ENCODE measurements at places on chromosomes 11 and 22. TPM values are rescaled to one million over a fixed set of nuclear protein-coding genes. Genes with fewer than 3 reads are reported as not detected.

- ATAC-seq, result no peak
Observed at GRCh38 chr11:99489581-99489980, 468.8 kb downstream of the CNTN5 start.

DNA sequence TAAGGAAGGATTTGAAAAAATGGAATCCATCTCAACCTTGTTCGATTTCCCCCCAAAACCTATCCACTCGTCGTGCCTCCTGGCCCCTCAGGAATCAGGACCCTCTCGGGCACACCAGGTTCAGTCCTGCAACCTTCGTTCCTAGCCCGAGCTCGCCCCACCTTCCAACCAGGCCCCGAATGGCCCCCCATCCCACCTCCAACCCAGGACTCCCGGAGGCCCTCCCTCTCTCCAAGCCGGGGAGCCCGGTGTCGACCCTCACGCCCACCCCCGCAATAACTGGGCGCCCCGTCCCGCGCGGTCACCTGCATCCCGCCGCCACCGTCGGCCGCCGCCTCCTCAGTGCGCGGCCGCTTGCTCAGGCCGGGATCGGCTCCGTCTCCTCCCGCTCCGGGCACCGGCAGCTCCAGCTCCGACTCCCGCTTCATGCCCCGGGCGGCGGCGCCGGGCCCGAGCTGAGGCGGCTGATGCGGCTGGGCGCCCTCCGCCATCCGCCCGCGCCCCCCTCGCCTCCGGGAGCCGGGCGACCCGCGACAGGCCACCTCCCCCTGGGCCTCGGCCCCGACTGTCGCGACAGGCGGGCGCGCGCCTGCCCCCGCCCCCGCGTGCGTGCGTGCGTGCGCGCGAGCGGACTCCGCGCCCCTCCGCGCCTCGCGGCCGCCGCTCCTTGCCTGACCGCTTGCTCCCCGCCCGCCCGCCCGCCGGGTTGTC is 534 bp downstream of the RBFOX2 start:
- no peak for ATAC-seq

- ATAC-seq, result no peak
Observed at GRCh38 chr11:79269611-79270307, 171.1 kb downstream of the TENM4 start.

RTN4RL2 gene
- total RNA-seq, result 5.1 TPM

DNA sequence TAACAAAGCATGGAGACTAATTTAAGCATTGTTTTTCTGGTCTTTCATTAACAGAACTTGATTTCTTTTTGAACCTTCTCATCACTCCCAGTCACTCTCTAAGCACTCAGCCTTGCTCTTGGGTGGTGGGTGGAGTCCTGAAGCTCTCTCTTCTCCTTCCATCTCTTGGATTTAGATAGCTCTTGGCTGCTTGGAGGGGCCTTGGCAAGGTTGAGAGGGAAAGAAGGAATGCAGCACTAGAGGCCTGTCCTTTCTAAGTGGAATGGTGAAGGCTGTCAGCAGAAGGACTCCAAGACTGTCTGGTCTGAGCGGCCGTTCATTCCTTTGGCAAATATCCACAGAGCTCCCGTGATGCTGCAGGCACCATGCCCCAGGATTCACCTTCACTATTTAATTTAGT is 168.6 kb upstream of the E2F8 start:
- ATAC-seq, result no peak

- ATAC-seq, result no peak
Observed at GRCh38 chr22:19884161-19884953, 29.7 kb upstream of the GNB1L start.

KRTAP5-10 gene
- total RNA-seq, result 0.66 TPM

- ATAC-seq, result no peak
Observed at GRCh38 chr11:115366826-115367225, 137.4 kb downstream of the CADM1 start.

DNA sequence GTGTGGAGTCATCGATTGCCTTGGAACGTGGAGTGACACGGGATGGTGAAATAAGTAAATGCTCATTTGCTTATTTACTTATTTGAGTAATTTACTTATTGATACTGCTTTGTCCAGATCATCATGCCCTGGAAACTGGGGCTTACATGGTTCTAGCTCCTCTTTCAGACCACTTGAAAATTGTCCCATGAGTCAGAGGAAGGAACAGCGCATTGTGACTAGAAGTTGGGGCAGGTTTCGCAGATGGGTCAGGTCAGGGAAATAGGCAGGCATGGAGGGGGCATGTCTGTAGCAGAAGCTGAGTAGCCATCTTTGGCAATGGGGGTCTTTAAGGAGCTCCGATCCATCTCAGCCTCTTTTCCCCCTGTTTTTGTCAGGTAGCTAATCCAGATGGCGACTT is 104.2 kb upstream of the SORL1-AS1 start:
- ATAC-seq, result no peak

DNA sequence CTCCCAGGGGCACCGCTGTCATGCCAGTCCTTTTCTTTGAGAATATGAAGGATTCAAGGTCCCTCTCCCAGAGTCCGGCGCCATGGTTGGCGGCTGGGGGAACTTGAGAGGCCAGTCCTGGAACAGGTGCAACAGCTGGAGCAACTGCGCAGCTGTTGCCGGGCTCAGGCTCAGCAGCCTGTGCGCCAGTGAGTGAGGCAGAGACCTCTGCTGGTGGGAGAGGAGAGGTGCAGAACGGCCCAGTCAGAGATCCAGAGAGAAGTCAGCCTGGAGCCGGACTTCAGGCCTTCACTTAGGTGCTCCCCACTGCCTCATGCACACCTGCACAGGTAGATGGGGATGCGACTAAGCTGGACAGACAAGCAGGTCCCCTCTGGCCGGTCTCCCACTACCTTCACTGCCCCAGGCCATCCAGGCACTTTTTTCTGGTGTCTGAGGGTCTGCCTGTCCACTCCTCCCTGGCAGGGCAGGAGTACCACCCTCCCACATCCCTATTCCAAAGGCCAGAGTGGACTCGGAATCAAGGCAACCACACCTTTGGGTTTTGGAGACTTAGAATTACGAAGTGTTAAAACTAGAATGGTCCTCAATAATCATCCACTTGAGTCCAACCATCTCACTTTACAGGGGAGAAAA is 4.6 kb downstream of the CHRDL2 start:
- ATAC-seq, result peak; percentile 98

GRCh38 chr22:30433773-30434172 is 8.2 kb downstream of the MTFP1 start:
- ATAC-seq, result no peak

DNA sequence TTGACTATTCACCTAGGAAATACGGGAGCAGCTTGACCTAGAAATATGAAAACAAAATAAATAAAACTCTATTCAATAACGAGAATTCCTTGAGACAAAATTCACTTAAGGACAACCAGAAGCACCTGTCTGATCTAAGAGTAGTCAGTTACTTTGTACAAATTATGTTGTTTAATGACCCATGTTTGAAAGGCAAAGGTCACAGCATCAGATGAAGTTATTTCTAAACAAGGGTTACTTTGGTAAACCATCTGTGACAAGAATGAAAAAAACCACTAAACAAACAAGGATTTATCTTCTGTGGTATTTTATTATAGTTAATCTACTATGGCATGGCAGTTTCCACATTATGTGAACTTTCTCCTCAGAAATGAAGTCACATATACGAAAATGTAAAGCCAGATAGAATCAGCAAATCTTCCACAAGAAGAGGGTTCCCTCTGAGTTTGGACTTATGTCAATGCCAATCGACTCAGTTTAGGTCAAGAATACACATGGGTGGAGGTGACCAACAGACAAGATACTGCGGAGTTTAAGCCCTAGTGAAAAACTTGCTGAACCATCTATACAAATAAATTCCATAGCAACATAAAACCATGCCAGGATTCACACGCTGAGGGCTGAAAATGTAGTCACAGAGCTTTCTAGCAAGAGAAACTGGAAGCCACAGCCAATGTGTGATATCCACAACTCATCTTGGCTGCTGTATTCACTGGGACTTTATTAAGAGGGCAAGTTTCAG is 53.4 kb downstream of the NCAPD3 start:
- no peak for ATAC-seq

SYNGR1 gene
- total RNA-seq, result 26.6 TPM

DNA sequence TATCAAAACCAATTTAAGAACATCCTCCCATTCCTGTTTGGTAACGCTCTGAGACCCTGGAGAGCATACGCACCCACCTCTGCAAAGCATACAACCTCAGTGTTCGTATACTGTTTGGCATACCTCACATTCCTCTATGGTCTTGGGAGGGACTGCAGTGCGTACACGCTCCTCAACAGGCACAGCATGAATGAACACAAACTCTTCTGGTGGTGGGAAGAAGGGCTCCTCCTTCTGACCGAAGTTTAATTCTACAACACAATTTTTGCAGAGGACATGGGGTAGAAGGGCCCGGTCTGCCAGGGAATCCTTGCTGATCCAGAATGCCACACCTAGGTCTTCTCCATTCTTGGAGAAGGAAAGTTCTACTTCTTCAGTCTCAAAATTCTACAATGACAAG is 5.3 kb downstream of the HNRNPUL2 start:
- no peak for ATAC-seq

DNA sequence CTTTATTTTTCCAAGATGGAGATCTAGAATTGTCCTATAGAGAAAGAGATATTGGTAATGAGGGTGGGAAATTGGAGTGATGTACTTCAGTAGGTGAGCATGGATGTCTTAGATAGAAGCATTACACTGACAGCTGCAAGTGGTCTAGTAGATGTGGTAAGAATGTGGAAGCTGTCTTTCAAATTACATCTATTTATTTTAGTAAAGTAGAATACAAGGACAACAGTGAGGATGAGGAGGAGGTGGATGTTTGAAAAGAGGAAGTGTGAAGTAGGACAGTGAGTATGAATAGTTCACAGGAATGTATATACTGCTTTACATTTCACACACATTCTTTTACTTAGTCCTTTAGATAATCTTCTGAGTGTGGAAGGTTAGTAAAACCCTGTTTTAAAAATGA is 64.2 kb downstream of the HIPK3 start:
- no peak for ATAC-seq

- ATAC-seq, result no peak
Observed at GRCh38 chr22:44182588-44183286, 2.0 kb downstream of the PARVG start.

GRCh38 chr22:40703174-40703573 is 23.9 kb downstream of the MCHR1 start:
- ATAC-seq, result no peak

GLYATL1 gene
- total RNA-seq, result 1.7 TPM

C2CD3 gene
- total RNA-seq, result 12.6 TPM

DNA sequence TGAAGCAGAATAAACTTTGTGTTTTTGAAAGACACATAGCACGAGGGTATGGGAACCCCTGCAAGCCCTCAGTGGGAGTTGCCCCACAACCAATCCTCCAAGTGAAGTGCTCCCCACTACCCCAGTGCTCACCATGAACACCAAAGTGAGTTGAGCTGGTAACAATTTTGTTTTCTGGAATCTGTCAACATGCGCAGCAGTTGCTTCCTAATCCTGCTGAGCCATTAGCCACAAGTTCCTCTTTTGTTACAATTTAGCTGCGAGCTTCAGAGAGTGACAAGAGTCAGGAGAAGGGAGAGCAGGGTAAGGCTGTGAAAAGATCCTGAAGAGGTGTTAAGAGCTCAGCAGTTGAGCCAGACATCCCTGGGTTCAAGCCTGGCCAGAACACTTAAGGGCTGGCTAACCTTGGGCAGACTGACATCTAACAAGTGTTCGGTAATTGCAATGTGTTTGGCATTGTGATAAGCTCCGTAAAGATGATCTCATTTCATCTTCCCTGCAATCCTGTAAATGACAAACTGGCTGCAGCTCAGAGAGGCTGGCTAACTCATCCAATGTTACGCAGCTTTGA is 24.1 kb upstream of the ASPHD2 start:
- no peak for ATAC-seq

DNA sequence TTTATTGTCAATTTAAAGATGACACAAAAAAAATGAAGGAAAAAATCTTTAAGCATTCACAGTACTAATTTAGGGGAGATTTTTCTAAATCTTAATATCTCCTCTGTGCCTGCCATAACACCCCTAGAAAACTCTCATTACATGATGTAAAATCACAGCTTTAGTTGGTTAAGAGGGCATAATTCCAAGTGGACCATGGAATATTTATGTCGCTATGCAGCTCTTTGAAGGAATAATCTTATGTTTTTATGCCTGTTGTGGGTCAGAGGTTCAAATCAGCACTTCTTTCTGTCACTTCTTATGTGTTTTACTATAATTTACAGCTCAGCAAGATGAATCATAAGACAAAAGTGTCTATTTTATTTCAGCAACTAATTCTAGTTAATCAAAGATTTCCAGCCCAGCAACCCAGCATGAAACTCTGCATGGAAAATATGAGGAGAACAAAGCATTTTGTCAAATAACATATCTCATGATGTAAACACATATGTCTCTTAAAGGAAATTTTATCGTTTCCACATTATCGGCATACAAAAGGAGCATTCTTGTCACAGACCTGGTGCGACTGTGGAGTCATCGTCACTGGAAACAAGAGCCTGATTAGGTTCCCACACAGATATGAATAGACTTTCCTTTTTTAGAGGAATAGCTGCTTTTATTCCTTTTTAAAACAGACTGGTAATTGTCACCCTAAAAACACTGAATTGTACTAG is 274.8 kb downstream of the SOX6 start:
- peak; percentile 19 for ATAC-seq

DNA sequence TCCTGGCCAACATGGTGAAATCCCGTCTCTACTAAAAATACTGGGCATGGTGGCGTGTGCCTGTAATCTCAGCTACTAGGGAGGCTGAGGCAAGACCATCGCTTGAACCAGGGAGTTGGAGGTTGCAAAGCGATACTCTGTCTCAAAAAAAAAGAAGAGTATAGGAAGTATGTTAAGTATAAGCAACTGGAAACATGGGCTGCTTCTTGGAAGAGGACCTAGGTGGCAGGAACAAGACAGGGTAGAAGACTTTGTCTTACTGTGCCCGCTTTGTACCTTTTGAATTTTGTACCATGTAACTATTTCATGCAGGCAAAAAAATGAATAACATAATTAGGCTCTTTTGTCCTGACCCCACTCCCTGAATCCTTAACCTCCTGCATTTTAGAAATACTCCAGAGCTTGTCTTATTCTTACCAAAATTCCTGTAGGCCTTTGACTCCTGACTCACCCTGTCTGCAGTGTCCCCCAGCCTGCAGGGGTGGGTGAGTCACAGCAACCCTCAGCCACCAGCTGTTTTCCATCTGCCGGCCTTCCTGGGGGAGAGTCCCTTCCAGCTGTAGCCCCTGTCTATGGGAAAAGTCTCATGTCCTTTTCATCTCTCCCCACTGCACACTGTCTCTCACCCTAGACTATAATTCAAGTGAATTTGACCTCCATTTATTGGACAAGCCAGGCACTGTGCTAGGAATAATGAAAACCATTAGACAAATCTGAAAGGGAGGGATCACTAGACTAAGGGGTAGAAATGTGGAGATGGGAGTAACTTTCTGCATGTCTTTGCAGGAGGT is 41.8 kb downstream of the TXN2 start:
- peak; percentile 99 for ATAC-seq

NLRP10 gene
- 0.33 TPM for total RNA-seq
